ENCODE measurements at places on chromosomes 5 and 9.

GRCh38 chr5:157382996-157383800, 76.8 kb upstream of the NIPAL4 start:
- DNase-seq: no peak

DNA sequence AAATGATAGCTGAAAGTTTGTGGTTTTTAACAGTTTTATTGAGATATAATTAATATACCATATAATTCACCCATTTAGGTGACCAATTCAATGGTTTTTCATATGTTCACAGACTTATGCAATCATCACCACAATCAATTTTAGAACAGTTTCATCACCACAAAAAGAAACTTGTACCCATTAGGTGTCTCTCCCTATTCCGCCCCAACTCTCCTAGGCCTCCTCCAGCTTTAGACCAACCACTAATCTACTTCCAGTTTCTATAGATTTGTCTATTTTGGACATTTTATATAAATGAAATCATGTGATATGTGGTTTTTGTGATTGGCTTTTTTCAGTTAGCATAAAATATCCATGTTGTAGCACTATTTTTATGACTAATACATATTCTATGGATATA, 38.6 kb downstream of the YTHDC2 start:
- no peak for DNase-seq

DNA sequence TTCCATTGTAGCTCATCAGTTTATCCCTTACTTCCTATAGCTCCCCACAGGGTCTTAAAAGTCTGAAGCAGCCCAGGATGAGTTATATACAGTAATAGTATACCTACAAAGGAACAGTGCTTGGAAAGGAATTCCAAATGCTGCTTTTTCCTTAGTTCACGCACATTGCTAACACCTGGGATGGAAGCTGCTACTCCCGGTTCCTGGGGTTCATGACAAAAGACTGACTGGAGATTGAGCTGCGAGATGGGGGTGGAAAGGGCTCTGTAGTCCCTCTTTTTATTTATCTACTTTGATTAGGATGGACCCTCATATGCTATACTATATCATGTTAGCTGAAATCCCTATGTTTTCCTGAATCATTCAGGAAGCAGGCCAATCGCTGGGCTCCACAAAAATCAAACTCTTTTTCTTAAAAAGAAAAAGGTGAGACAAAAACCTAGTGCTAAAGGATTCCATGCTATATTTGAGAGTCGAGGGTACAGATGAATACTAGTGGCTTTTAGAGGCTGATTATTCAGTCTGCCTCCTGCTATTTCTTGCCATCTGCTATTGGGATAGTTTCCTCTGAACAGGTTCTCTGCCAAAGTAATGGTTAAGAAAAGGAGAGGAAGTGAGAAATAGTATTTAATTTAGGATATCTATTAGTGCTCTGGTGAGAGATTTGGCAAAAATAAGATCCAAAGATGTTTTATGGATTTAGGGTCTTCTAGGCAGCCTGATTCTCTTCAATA, 81.2 kb downstream of the MRPS27 start:
- no peak for DNase-seq

DNA sequence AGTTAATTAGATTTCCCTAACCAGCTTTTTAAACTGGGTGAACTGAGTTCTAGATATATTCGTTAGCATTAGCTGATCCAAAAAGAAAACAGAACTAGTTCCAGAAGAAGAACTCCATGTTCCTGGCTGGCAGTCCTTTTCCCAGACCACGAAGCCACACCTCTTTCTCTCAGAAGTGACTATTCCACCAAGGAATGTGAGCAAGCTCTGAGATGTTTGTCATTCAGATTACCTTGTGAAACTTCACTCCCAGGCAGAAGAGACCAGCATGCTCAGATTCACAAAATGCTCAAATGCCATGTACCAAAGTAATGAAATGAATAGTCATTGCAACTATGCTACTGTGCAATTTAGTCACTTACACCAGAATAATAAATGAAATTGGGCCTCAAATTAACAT, 4.4 kb upstream of the SSBP2 start:
- DNase-seq: no peak

DNA sequence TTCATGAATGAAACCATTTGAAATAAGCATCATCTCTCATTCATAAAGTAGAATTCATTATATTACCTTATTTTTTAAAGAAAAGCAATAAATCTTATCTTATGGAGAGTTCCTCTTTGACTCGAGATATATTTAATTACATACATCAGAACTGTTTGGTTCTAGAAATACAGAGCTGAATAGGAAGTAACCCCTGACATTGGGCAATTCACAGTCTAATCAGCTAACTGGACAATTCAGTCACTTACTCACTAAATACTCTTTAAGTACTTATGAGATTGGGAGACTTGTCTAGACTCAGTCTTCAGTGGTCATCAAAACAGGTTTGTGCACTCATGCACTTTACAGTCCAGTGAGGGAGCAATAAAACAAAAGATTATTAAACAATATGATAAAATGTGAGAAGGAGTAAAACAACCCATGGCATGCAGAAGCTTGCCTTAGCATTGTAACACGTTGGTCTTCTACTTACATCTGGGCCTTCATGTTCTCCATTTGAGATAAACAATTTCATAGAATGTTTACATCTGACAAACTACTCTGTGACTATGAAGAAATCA, 11.5 kb upstream of the FBXO38 start:
- DNase-seq: no peak

DNA sequence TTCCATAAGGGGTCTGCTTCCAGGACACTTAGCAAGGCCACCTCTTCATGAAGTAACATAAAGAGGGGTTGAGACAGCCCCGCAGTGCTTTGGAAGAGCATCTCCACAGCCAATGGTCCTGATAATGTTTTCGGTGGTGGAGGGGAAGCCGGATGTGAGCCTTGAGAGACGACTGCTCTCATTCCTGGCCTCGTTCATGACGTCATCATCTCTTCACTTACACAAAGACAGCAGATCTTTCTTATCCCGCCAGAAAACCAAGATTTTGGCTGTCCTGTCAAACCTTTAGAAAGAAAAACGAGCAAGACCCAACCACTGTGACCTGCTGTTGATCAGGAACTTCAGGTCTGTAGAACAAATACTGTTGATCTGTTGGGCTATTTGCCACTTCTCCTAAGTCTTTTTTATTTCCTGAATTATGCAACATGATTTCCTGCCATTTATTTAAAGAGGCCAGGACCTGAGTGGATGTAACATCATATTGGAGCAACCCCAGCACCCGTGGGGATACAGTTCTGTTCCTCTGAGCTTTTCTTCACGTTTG, 89.0 kb upstream of the IRX2 start:
- no peak for DNase-seq

- DNase-seq: no peak
These were observed 618.8 kb downstream of the HINT1 start for GRCh38 chr5:130546211-130546610.

DNA sequence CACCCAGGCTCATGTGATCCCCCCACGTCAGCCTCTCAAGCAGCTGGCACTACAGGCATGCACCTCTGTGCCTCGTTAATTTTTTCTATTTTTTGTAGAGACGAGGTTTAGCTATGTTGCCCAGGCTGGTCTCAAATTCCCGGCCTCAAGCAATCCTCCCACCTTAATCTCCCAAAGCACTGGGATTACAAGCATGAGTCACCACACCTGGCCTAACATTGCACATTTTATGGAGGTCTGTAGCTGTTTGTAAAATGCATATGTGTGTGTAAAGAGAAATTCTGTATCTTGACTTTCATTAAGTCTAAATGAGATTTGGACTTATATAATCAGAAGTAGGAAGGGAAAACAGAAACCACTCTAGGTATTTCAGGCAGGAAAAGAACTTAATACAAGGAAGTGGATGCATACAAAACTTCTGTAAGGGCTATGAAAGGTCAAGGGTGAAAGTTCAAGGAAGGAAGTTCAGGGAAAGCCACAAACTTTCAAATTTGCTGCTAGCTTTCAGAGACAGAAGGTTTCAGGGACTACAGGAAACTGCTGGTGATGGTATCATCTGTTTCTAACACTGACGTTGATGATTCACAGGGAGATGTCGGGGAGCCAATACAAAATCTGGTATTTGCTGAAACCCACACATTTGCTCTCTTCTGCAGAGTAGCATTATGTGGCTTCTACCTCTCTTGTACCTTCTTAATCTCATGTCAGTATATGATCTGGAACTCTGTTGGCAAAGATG, 209.4 kb downstream of the PIK3R1 start:
- no peak for DNase-seq

DNA sequence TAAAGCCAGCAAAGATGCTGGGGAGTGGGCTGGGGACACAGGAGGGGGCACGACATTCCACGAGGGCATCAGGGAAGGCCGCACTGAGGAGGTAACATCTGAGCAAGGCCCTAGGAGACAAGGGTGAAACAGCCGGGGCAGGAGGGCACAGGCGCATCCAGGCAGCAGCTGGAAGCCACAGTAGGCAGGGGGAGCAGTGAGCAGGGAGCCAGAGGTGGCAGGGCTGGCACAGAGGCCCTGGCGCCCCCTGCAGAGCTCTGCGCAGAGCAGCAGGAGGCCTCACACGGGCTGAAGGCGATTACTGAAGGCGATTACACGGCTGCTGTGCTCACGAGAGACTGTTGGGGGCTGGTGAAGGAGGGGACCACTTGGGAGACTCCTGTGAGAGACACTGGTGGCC, 15.4 kb downstream of the LMAN2 start:
- no peak for DNase-seq

GRCh38 chr5:129113867-129114266, 19.3 kb downstream of the ISOC1 start:
- no peak for DNase-seq

DNA sequence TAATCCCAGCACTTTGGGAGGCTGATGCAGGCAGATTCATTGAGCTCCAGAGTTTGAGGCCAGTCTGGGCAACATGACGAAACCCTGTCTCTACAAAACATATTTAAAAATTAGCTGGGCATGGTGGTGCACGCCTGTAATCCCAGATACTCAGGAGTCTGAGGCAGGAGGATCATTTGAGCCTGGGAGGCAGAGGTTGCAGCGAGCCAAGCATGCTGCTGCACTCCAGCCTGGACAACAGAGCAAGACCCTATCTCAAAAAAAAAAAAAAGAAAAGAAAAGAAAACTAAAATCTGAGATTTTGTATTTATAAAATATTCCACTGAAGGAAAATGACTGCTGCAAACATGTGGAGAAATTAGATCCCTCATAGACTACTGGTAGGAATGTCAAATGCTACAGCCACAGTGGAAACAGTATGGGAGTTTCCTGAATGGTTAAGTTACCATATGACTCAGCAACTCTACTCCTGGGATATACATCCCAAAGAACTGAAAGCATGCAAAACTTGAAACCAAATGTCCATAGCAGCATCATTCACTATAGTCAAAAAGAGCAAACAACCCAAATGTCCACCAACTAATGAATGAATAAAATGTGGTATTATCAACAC, 106.1 kb downstream of the UBAP2 start:
- DNase-seq: no peak

GRCh38 chr5:88364991-88365390, 96.3 kb upstream of the TMEM161B start:
- DNase-seq: no peak

- DNase-seq: no peak
These were observed 490.3 kb downstream of the ARHGEF28 start for GRCh38 chr5:74116266-74116665.

GRCh38 chr5:178740181-178740557, 9.7 kb upstream of the ZNF354A start:
- DNase-seq: no peak

- no peak for DNase-seq
These were observed 45.6 kb downstream of the S1PR3 start for GRCh38 chr9:89036891-89037290.

GRCh38 chr5:36089989-36090388, 23.3 kb upstream of the UGT3A2 start:
- no peak for DNase-seq

- no peak for DNase-seq
These were observed 3.6 kb upstream of the NKX2-5 start for GRCh38 chr5:173238312-173239232.

GRCh38 chr5:133356984-133357421, 255.3 kb downstream of the FSTL4 start:
- DNase-seq: no peak

DNA sequence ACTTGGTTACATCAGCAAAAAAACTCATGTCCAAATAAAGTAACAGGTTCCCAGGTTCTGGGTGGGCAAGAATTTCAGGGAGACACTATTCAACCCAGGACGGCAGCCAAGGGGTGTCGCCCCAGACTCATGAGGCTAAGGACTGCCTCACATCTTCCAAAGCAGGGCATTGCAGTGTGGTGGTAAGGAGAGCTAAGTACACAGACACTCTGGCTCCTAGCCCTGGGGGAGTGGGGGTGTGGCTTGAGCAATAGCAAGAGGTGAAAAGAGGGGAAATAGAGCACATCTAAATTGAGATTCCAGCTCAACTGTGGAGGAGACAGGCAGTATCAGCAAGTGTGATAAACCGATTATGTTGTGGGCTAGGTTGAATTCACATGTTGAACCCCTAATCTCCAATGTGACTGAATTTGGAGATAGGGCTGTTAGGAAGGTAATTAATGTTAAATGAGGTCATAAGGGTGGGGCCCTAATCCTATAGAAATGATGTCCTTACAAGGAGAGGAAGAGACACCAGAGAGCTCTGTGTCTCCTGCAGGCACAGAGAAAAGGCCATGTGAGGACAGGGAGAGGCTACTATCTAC, 49.9 kb upstream of the MARCHF11 start:
- no peak for DNase-seq

DNA sequence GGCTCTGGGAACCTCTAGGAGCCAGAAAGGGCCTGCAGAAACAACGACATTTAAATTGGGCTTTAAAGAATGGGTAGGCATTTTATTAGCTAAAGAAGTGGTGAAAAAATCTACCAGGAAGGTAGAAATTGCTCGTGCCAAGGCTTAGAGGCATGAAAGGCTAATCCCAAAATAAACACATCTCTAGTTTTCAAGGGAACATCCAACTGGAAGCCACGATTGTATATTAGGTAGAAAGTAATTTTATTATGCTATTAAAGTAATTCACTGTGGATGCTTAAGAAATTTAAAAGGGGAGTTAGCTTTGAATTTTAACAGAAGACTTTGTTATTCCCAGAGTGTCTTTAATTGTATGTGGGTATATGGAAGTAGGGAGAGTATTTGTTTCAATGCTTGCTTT, 17.5 kb upstream of the CNTLN start:
- no peak for DNase-seq

DNA sequence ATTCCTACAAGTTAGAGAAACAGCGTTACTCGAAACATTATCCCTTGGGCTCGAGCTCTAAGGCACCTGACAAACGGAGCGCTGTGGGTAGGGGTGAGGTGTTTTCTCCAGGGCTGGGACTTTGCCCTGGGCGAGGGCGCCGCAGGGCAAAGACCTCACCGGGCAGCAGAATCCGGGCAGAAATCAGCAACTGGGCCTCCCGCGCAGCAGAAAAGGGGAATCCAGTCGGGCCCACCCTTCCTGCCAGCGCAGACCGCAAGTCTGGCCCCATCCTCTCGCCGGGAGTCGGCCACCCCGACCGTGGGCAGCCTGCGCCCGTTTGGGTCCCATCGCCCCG, 430 bp upstream of the MSH3 start:
- no peak for DNase-seq

- no peak for DNase-seq
These were observed 302.4 kb downstream of the SMARCA2 start for GRCh38 chr9:2317591-2317990.

- no peak for DNase-seq
These were observed 11.2 kb downstream of the CRHBP start for GRCh38 chr5:76964060-76964459.
